BJ (cell line): ENCODE measurements at places on chromosomes 3 and 15.

DNA sequence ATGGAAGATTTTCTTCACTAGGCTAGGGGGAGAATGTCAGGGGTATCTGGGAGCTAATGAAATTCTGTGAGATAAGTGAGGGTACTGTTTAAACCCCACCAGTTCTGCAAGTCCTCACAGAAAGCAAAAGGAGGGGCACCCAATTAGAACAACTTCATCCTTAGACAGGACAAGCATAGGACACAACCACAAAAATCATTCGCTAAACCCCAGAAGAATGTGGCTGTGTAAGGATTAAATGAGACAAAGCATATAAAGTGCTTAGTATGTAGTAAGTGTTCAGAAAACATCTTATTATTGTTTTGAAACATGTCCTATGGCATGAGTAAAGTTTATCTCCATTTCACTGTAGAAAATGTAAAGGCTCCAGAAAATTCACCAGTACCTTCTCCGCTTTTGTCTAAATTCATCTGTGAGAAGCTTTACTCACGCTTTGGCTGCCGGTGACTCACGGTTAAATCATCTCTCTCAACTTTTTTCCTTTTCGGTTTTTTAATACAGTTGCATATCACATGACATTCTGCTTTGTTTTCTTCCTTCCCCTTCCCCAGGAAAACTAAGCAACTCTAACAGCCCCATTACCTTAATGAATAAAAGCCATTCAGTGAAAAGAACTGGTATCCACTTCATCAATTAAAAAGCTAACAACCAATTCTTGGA is 1.7 kb downstream of the CLRN1 start:
- DNase-seq = peak; percentile 9

DNA sequence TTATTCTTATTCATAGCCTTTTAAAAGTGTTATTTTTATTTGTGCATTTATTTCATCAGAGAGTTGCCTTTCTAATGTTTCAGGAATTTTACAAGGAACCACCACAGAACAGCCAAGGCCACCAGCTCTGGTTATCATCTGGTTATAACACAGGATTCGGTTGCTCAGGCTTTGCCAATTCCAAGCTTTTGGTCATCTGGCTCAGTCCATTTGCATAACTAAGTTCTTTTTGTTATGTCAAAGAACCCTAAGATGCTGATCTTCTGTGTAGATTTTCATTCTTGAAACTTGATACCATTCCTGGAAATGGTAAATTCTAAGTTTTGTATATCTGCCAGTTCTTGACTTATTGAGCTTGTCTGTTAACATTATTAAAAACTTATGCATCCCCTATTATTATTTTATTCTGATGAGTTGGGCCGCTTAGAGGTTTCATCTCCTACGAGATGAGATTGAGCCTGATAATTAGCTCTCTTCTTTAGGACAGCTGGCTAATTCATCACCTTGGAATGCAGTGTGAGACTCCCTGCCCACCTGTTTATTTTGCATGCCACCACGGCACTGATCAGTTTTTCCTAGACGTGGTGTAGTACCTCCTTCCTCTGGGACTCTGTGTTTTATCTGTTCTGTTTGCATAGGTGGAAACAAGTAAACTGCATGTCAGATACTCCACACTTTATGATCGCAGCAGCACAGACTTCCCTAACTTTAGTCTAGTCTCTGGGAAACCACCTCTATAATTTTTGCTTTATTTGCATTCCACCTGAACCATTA is 264.8 kb downstream of the SLCO3A1 start:
- no peak for DNase-seq

- DNase-seq = no peak
Measured at GRCh38 chr15:74399100-74399499, 31.7 kb upstream of the CYP11A1 start.

- DNase-seq = no peak
Measured at GRCh38 chr3:177703788-177704187, 506.5 kb upstream of the TBL1XR1 start.

DNA sequence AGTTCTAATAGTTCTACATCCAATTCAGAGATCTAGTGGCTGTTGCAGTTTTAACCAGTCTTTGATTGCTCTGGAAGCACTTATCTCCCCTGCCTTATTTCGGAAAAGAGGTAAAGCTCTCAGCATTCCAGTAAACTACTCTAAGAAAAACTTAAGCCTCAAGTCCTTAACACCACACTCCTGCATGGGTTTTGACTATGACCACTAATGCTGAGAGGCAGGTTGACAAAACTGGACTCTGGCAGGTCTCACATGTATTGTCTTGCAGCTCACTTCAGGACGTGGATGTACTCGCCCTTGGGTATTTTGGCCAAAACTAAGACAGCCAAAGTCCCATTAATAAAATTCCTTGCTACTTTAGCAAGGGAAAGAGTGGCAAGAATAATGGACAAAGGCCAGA is 405.9 kb upstream of the GRM7 start:
- DNase-seq = no peak

DNA sequence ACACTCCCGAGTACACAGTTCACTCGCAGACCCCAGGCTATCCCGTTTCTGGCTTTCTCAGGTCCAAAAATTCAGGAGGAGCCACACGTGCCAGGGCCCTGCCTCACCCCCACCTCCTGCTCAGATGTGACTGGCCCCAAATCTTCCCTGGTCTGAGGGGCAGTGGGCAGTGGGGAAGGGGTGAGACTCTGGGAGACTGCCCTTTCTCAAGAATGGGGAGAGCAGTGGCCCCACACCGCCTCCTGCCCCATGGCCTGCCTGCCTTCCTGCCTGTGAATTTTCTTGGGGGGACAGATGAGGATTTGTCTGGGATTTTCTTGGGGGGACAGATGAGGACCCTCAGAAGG is 174.6 kb downstream of the MEGF11 start:
- DNase-seq = no peak

- no peak for DNase-seq
Measured at GRCh38 chr3:39168156-39168780, 14.9 kb upstream of the CSRNP1 start.

DNA sequence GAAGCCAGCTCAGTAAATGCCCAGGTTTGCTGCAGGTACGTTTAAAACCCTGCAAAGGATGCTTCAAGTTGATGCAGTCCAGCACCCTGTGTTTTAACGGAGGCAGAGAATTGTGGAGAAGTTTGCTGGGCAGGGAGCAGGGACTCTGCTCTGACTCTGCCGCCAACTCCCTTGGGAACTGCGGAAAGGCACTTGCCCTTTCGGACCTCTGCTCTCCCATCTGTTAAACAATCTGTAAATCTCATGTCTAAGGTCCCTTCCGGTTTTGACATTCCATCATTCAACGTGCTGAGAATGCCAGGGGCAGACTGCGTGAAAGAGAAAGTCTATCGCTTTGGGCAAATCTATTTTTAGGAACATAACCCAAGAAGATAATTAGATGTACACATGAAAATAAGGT is 184.5 kb downstream of the OPA1 start:
- DNase-seq = no peak

- no peak for DNase-seq
Measured at GRCh38 chr3:184472723-184473428, 88.7 kb upstream of the EPHB3 start.

DNA sequence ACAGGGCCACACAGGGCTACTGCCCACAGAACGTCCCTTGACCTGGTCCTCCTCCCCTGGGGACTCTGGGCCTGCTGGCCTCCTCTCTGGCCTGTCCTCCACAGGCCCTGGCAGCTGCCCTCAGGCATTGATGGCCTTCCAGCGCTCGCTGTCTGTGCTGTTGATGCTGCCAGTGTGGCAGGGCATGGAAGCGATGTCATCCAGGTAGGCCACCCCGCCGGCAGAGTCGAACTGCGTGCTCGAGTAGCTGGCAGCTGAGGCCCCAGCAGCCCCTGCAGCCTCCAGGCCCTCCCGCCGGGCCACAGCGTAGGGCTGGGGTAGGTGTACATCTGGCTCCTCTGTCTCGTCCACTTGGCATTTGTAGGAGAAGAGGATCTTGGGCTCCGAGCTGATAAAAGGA is 17.1 kb downstream of the TPRA1 start:
- no peak for DNase-seq

- no peak for DNase-seq
Measured at GRCh38 chr3:63565220-63565619, 87.3 kb upstream of the SNTN start.

- DNase-seq = no peak
Measured at GRCh38 chr3:10930666-10931040, 61.9 kb upstream of the SLC6A1 start.

GRCh38 chr15:89673165-89673512 is 6.0 kb downstream of the PLIN1 start:
- DNase-seq = no peak

DNA sequence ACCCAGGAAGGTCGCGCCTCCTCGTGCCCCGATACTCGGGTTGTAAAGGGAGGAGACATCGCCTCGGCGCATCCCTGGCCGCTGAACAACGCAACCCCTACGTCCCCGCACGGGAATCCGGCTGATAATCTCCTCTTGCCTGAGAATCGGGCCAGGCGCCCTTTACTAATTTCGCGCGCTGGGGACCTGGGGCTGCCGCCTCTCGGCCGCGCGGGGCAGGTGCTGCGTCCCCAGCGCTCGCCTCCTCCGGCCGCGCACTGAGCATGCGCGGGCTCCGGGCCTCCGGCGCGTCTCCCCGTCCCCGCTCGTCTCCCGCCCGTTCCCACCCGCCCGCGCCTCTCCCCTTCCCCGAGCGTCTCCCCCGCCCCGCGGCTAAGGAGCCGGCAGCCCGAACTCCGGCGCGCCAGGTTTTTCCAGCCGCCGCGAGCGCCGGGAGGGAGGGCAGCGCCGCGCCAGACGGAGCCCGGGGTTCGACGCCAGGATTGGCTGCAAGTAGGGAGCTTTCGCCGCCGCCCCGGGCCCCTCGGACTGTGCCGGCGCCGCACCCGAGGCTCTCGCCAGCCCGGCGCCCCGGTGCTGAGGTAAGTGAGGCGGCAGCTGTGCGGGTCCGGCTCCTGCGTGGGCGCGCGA is at the start of gene CNTN4:
Gene CNTN4, plus strand, starts transcription at position 469 of the 630 bp plus-strand sequence.
- DNase-seq = no peak

GRCh38 chr3:122727294-122727693 is 46.7 kb downstream of the PARP14 start:
- no peak for DNase-seq

DNA sequence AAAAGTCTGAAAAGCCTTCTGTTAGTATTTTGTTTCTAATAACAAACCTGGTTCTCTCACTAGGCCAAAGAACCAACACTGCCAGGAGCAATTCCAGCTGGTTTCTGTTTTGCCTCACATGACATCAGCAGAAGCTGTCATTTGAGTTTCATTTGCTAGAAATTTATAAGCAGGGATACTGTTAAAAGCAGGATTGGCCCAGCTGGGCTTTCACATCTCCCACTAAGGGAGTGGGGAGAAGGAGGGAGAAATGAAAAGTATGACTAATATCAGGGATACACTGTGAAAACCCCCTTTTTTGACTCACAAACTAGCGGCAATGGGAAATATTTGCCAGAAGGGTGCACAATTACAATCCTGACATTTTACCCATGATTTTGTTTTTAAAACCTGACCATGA is 5.3 kb downstream of the CCDC80 start:
- peak; percentile 82 for DNase-seq

GRCh38 chr3:13580256-13581023 is 31.5 kb downstream of the FBLN2 start:
- DNase-seq = no peak

DNA sequence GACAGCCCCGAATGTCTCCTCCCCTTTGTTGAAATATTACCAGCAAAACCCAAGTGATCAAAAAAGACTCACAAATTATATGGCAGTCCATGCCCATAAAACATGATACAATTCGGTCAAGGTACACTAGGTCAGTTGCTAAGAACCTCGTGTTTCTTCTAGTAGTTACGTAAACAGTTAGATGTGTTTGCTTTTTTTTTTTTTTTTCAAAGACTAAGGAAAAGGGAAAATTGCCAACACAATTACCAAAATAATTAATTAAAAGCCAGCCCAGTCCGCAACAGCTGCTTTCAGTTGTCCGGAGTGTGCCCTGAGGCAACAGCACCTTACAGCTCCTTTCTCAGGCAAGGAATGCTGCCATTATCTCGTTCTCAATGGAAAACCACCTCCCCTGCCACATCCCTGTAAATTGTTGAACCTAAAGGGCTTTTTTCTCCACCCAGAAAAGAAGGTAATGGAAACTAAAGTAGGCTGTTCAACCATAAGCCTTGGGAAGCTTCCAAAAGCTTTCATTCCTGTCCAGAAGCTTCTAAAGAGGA is 129.2 kb upstream of the TSC22D2 start:
- no peak for DNase-seq

DNA sequence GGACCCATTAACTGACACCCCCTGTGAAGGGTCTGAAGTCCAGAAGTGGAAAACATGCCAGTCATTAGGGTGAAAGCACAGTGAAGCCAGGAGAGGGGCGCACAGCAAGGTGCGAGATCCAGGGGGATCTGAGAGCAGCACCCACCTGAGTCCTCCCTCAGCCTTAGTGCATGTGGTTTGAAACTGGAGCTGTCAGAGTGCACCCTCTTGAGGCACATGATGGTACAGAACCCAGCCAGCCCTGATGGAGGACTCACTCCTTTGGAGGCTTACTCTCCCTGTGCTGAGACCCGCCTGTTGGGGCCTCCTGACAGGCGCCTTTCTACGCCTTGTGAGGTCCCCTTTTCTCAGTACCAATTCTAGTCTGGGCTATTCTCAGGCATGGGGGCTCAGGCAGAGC is 77.8 kb downstream of the IL20RB start:
- no peak for DNase-seq

- no peak for DNase-seq
Measured at GRCh38 chr3:130857336-130858026, 36.4 kb upstream of the ATP2C1 start.
